Spinal cord (tissue), 10 donors: ENCODE measurements at places on chromosomes 7 and 10. TPM values are rescaled to one million over a fixed set of nuclear protein-coding genes. Genes with fewer than 3 reads are reported as not detected.
A peak's percentile ranks its signal among the peaks of the same experiment; 100 is the strongest.

- DNase-seq: no peak
- H3K27me3 ChIP-seq: peaks cover 4% of the 10 kb centered on the region
- H3K4me3 ChIP-seq: no peak overlapping the region
- H3K36me3 ChIP-seq: no peaks in the 10 kb centered on the region
Measured at GRCh38 chr10:49645417-49645816, 31.6 kb downstream of the CHAT start.

DNA sequence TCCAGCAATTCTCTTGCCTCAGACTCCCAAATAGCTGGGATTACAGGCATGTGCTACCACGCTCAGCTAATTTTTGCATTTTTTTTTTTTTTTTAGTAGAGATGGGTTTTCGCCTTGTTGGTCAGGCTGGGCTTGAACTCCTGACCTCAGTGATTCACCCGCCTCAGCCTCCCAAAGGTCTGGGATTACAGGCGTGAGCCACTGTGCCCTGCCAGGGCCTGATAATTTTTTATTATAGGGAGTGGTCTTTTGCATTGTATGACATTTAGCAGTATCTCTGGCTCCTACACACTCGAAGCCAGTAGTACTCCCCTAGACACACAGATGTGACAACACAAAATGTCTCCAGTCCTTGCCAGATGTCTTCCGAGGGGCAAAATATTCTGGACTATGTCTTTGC lies 124.0 kb downstream of the DKK1 start:
- H3K27me3 ChIP-seq: no peaks in the 10 kb centered on the region
- no peaks in the 10 kb centered on the region for H3K36me3 ChIP-seq
- H3K4me1 ChIP-seq: no peaks in the 10 kb centered on the region
- H3K27ac ChIP-seq: no peak overlapping the region
- H3K4me3 ChIP-seq: no peak overlapping the region

GRCh38 chr7:98779800-98780587 lies 89.8 kb downstream of the TMEM130 start:
- H3K36me3 ChIP-seq: no peaks in the 10 kb centered on the region
- no peaks in the 10 kb centered on the region for H3K4me1 ChIP-seq
- no peaks in the 10 kb centered on the region for H3K27me3 ChIP-seq
- no peak for DNase-seq
- H3K4me3 ChIP-seq: no peak overlapping the region

GRCh38 chr10:119007211-119007574 lies 22.3 kb upstream of the NANOS1 start:
- H3K36me3 ChIP-seq: no peaks in the 10 kb centered on the region
- no peaks in the 10 kb centered on the region for H3K27me3 ChIP-seq
- no peak overlapping the region for H3K27ac ChIP-seq
- no peak overlapping the region for H3K4me3 ChIP-seq
- H3K4me1 ChIP-seq: peaks cover 2% of the 10 kb centered on the region
- DNase-seq: no peak

DNA sequence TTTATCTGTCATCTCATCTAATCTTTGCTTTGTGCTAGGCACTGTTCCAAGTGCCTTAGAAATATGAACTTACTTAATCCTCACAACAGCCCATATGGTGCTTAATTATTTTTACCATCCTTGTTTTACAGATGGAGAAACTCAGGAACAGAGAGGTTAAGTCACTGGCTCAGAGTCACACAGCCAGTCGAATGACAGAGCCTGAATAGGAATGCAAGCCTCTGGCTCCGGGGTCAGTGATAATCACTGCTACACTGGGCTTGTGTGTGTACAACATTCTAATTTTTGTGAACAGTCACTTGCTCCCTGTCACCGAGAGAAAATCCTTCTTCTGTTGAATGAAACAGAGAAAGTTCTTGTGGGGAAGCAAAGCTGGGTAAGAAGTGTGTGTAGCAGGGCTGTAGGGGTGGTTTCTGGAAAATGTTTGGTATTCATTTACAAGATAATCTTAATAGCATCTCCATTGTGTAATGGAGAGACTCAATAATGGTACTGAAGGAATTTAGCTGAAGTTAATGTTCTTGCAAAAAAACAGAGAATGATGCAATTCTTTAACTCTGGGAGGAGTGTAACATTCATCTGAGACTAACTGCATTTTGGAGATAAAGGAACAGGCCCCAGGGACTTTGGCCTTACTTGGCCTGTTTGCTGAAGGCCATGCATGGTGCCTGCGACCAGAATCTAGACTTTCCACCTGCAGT lies 290.6 kb downstream of the FRMD4A start:
- H3K27me3 ChIP-seq: no peaks in the 10 kb centered on the region
- DNase-seq: no peak
- H3K4me1 ChIP-seq: peaks cover 8% of the 10 kb centered on the region
- no peaks in the 10 kb centered on the region for H3K36me3 ChIP-seq
- H3K4me3 ChIP-seq: no peak overlapping the region
- peak overlapping the region; percentile 81 for H3K27ac ChIP-seq

GRCh38 chr7:20577441-20578071 lies 37.9 kb upstream of the ABCB5 start:
- H3K27me3 ChIP-seq: no peaks in the 10 kb centered on the region
- no peak overlapping the region for H3K4me3 ChIP-seq
- H3K4me1 ChIP-seq: no peaks in the 10 kb centered on the region
- H3K36me3 ChIP-seq: no peaks in the 10 kb centered on the region
- no peak overlapping the region for H3K27ac ChIP-seq
- no peak for DNase-seq

DNA sequence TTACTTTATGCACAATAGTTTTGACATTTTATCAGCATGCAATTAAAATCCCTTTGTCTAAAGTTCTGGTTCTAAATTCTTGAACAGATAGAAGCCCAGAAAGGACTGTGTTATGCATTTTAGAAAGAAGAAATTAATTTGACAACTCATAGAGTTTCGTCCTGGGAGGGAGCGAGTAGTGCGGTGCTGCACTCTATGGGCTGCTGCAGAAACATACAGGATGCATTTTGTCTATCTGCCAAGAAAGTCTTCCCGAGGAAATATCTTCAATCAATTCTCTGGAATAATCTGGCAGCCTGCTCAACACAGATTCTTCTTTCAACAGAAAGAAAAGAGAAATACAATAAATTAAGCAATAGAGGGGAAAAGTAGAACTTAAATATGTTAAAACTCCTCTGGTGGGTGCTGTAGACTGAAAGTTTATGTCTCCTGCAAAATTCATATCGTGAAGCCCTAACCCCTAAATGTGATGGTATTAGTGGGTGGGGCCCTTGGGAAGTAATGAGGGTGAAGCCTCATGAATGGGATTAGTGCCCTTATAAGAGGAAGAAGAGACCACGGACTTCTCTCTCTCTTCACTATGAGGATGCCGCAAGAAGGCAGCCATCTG lies 39.0 kb upstream of the IFRD1 start:
- peak; percentile 81 for DNase-seq
- H3K4me3 ChIP-seq: no peak overlapping the region
- H3K27ac ChIP-seq: no peak overlapping the region
- no peaks in the 10 kb centered on the region for H3K27me3 ChIP-seq

- H3K4me3 ChIP-seq: no peak overlapping the region
- no peak overlapping the region for H3K27ac ChIP-seq
- no peaks in the 10 kb centered on the region for H3K36me3 ChIP-seq
- DNase-seq: peak; percentile 81
Measured at GRCh38 chr10:11397980-11398580, 213.4 kb downstream of the USP6NL start.

GRCh38 chr7:115379321-115379720 lies 457.4 kb downstream of the MDFIC start:
- no peak overlapping the region for H3K27ac ChIP-seq
- H3K36me3 ChIP-seq: no peaks in the 10 kb centered on the region
- H3K4me1 ChIP-seq: no peaks in the 10 kb centered on the region
- peak; percentile 50 for DNase-seq
- no peak overlapping the region for H3K4me3 ChIP-seq

DNA sequence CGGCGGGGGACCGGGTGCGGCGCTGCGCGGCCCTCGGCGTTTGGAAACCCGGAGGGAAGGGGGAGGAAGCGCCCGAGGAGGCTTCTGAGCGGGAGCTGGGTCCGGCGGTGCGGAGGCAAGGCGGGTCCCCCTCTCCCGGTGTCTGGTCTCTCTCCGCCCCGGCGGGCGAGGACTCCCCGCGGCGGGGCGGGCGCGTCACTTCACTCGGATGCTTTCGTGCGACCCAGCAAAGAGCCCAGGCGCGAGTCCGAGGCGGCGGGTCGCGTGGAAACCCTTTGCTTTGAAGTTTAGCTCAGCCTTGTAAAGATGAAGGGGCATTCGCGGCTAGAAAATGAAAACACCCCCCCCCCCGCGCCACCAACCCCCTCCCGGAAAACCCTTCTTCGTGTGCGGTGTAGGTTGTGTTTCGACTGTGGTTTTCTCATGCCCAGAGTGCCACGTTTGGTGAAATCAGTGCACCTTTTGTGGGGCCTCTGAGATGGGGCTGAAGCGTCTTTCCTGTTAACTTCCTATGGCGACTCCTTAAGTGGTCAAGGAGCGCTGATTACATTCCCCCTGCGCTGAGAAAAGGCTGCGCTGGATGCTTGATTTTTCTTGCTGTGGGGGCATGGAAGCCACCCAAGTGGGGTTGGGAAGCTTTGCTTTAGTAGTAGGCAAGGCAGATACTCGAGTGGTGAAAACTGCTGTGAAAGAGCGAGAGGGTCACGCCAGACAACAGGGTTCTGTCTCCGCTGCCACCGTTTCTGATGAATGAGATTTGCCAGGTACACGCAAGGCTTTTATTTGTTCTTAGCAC lies 876 bp downstream of the GNAI1 start:
- peaks cover 10% of the 10 kb centered on the region for H3K4me1 ChIP-seq
- peak overlapping the region; percentile 87 for H3K4me3 ChIP-seq
- peak overlapping the region; percentile 82 for H3K27ac ChIP-seq
- H3K27me3 ChIP-seq: no peaks in the 10 kb centered on the region

DNA sequence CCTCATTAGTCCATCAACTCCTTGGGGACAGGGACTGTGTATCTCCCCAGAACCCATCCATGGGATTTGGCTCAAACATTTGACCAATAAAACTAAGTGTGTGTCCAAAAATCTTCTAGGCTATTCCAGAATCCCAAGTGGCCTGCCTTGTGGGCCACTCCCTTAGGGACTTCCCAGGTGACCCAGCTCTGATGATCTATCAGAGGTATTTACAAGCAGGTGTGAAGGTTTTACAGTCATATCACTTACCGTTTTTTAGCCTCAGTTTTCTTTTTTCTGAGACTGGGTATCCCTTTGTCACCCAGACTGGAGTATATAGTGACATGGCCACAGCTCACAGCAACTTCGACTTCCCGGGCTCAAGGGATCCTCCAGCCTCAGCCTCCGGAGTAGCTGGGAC lies 64.4 kb downstream of the PIP4K2A start:
- no peak overlapping the region for H3K27ac ChIP-seq
- no peak overlapping the region for H3K4me3 ChIP-seq
- H3K36me3 ChIP-seq: no peaks in the 10 kb centered on the region
- H3K4me1 ChIP-seq: no peaks in the 10 kb centered on the region

DNA sequence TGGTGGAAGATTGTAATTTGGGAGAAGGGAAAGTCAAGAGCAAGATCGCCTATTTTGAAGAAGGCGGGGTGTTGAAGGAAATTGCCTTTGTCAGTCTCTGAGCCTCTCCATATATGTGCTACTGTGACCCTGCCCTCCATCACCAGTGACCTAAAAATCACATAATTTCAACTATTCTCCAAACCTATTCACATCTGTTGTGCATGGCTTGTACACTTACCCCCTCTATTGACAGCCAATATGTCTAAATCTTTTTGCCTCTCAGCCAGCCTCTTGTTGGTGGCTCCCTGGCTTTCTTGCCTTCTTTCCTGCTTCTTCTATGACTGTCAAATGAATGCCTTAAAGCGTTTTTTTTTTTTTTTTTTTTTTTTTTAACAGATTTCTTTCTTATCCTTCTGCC lies 295.6 kb downstream of the AUTS2 start:
- H3K36me3 ChIP-seq: no peaks in the 10 kb centered on the region
- H3K27ac ChIP-seq: no peak overlapping the region
- H3K4me1 ChIP-seq: no peaks in the 10 kb centered on the region
- no peak for DNase-seq
- no peaks in the 10 kb centered on the region for H3K27me3 ChIP-seq

DNA sequence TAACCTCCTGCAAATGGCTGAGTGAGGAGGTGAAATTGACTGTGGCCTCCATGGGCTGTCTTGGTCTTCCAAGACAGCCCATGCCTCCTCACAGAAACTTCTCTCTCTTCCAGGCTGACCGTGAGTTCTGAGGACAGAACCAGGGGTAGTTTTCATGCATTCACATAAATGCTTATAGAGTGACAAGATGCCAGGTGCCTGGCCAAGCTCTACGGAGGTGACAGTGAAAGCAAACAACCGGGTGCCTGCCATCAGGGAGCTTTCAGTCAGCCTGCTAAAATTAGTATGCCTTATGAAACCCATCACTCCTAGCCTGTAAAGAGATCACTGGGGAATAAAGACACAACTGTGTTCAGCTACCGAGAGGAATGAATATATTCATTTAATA lies 919 bp upstream of the RHOBTB1 start:
- no peaks in the 10 kb centered on the region for H3K36me3 ChIP-seq
- no peak for DNase-seq
- peak overlapping the region; percentile 98 for H3K27ac ChIP-seq

- H3K27me3 ChIP-seq: no peaks in the 10 kb centered on the region
- H3K4me1 ChIP-seq: no peaks in the 10 kb centered on the region
- H3K36me3 ChIP-seq: no peaks in the 10 kb centered on the region
- no peak overlapping the region for H3K27ac ChIP-seq
- no peak overlapping the region for H3K4me3 ChIP-seq
Measured at GRCh38 chr7:135998081-135998480, 20.9 kb upstream of the MTPN start.

DNA sequence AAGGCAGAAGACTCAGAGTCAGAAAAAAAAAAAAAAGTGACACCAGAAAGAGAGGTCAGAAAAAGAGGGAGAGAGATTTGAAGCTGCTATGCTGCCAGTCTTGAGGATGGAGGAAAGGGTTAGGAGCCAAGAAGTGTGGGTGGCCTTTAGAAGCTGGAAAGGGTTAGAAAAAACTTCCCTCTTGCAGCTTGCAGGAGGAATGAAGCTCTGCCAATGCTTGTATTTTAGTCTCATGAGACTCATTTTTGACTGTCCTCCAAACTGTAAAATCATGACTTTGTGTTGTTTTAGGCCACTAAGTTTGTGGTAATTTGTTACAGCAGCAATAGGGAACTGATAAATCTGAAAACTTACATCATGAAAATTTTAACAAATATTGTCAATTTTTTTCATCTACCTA lies 127.7 kb upstream of the NOBOX start:
- H3K4me3 ChIP-seq: no peak overlapping the region
- DNase-seq: no peak
- no peaks in the 10 kb centered on the region for H3K4me1 ChIP-seq
- no peak overlapping the region for H3K27ac ChIP-seq
- H3K27me3 ChIP-seq: no peaks in the 10 kb centered on the region

- no peak for DNase-seq
- no peaks in the 10 kb centered on the region for H3K27me3 ChIP-seq
- no peak overlapping the region for H3K4me3 ChIP-seq
Measured at GRCh38 chr7:18706670-18707069, 211.1 kb downstream of the HDAC9 start.

- H3K27me3 ChIP-seq: no peaks in the 10 kb centered on the region
- peak; percentile 35 for DNase-seq
- H3K27ac ChIP-seq: no peak overlapping the region
- H3K36me3 ChIP-seq: peaks cover 52% of the 10 kb centered on the region
- H3K4me3 ChIP-seq: no peak overlapping the region
Measured at GRCh38 chr7:44072364-44073231, 7.2 kb upstream of the PGAM2 start.

GRCh38 chr10:86520871-86521677 lies 518 bp downstream of the WAPL start:
- DNase-seq: peak; percentile 53
- no peaks in the 10 kb centered on the region for H3K27me3 ChIP-seq
- peaks cover 4% of the 10 kb centered on the region for H3K36me3 ChIP-seq
- H3K27ac ChIP-seq: peak overlapping the region; percentile 82

The NXPH1 gene
- 56.3 TPM for polyA plus RNA-seq

The SLC16A9 gene
- polyA plus RNA-seq: 35.4 TPM

The UCMA gene
- 0.41 TPM for polyA plus RNA-seq

The CUL1 gene
- 61.4 TPM for polyA plus RNA-seq

The TAS2R3 gene
- polyA plus RNA-seq: 0.33 TPM

The GIMAP4 gene
- polyA plus RNA-seq: 21.1 TPM

The ANK3 gene
- polyA plus RNA-seq: 159 TPM

The RELN gene
- 76.3 TPM for polyA plus RNA-seq

The SEPTIN7 gene
- polyA plus RNA-seq: 498 TPM

The PUS7 gene
- 8.0 TPM for polyA plus RNA-seq
